Aorta (tissue), 5 donors: ENCODE measurements at places on chromosomes 2 and 18. TPM values are rescaled to one million over a fixed set of nuclear protein-coding genes. Genes with fewer than 3 reads are reported as not detected.

GRCh38 chr2:71510196-71510807, 56.9 kb downstream of the DYSF start:
- DNase-seq: peak; percentile 78

SPIRE1 gene
- polyA plus RNA-seq: 14.9 TPM

- DNase-seq: no peak
These were observed 63.2 kb upstream of the LRATD1 start for GRCh38 chr2:14569294-14569693.

USP34 gene
- 54.4 TPM for polyA plus RNA-seq

GRCh38 chr2:88627055-88627855, at the start of gene EIF2AK3:
Gene EIF2AK3 (minus strand): TSS chr2:88627464. CDS start chr2:88627274, 190 bp downstream.
- DNase-seq: peak; percentile 99

DNA sequence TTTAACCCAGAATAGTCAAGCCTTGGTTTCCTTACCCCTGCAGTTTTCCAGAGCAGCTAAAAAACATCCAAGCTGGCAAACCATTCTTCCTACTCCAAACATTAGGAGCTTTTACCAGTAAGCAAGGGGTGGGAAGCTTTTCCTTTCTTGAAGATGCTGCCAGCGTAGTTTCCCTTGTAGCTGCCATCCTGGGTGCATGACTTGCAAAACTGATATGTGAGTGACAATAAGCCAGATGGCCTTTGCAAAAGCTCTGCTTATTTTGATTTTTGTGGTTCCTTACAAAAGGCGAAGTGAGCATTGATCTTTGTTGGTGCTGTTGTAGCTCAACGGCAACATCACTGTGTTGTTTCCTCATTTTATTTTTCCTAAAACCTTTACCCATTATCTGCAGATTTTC, 138.8 kb downstream of the WDSUB1 start:
- DNase-seq: no peak

GRCh38 chr2:176795823-176796222, 416.8 kb upstream of the HNRNPA3 start:
- DNase-seq: no peak

COL4A3 gene
- 22.7 TPM for polyA plus RNA-seq

- DNase-seq: no peak
These were observed 468.0 kb upstream of the PKDCC start for GRCh38 chr2:41579806-41580205.

ASPRV1 gene
- 2.0 TPM for polyA plus RNA-seq
